ENCODE measurements at places on chromosomes 4 and X.
A peak's percentile ranks its signal among the peaks of the same experiment; 100 is the strongest.

- no peak for DNase-seq
Measured at GRCh38 chrX:151510203-151510602, 53.3 kb upstream of the PASD1 start.

- no peak for DNase-seq
Measured at GRCh38 chr4:25773358-25773757, 89.4 kb downstream of the SEL1L3 start.

DNA sequence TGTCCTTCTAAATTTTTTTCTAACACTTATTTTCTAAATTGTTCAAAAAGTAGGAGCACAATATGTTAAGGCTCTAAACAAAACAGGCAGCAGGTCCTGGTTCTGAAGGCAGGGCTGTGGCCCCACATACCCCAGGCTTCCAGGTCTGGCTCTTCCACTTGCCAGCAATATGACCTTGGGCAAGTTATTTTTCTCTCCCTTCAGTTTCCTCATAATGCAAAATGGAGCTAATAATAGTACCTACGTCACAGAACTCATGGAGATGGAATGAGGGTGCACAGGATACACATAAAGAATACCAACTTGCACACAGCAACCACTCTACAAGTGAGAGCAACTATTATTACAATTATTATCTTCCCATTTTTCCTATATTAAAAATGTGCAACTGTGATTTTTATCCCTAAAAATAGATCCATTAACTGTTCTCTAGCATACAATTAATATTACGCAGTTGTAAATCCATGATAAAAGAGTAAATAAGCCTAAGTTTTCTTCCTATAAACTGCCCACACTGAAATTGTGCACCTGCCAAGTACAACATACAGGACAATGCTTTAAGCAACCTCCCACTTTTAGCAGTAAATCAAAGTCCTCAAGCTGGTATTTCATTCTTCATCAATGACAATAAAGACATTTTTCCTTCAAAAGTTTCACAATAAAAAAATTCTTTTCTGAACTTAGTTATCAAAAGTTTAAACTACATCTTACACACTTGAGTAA is 27.0 kb downstream of the OTUD4 start:
- DNase-seq = no peak

GRCh38 chrX:102892103-102892502 is 45.0 kb upstream of the RAB40AL start:
- DNase-seq = no peak

DNA sequence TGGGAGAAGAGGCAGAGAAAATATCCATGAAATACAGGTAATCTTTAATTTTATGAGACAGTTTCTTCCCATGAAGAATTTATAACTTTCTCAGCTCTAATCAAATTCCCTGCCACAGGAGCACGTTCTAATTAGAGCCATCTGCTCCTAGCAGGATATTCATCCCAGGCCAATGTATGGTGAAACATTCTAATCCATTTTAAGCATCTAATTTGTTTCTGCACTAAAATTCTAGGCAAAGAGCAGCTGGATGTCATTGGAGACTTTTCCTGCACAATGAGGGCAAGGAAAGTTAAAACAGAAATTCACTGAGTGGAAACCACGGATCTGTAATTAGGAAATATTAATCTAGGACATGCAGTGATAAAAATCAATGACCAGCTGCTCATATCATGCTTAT is 107.7 kb upstream of the ZFP42 start:
- DNase-seq = no peak

GRCh38 chr4:157222771-157223160 is 2.2 kb downstream of the GRIA2 start:
- no peak for DNase-seq

DNA sequence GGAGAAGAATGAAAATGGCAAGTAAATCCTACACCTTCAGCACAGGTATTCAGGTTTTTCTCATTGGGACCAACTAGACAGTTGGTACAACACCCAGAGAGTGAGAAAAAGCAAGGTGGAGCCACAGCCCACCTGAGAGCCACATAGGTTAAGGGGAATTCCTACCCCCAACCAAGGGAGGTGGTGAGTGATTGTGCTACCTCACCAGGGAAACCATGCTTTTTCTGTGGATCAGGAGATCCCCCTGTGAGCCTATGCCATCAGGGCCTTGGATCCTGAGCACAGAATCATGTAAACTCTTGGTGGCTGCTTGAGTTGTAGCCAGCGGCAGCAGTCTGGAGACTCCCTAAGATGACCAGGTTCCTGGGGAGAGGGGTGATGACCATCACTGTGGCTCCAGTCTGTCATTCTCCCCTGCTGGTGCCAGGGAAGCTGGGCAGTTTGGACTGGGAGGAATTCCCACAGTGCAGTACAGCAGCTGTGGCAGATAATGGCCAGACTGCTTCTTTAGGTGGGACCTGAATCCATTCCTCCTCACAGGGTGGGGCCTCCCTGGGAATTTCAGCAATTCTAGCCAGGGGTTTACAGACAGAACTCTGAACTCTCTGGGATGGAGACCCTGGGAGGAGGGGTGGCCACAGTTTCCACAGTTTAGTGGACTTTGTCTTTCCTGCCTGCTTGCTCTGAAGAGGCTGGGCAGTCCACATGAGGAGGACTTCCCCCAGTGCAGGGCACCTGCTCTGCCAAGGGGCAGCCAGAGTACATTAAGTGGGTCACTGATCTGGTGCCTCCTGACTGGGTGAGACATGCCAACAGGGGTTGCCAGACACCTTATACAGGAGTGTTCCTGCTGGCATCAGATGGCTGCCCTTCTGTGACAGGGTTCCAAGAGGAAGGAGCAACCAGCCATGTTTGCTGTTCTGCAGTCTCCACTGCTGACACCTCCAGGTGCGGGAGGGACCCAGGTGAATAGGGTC is 43.2 kb downstream of the PARM1 start:
- DNase-seq = no peak

GRCh38 chr4:10998846-10999245 is 314.3 kb upstream of the CLNK start:
- DNase-seq = no peak

- no peak for DNase-seq
Measured at GRCh38 chrX:47446971-47447370, 36.1 kb downstream of the ZNF41 start.

DNA sequence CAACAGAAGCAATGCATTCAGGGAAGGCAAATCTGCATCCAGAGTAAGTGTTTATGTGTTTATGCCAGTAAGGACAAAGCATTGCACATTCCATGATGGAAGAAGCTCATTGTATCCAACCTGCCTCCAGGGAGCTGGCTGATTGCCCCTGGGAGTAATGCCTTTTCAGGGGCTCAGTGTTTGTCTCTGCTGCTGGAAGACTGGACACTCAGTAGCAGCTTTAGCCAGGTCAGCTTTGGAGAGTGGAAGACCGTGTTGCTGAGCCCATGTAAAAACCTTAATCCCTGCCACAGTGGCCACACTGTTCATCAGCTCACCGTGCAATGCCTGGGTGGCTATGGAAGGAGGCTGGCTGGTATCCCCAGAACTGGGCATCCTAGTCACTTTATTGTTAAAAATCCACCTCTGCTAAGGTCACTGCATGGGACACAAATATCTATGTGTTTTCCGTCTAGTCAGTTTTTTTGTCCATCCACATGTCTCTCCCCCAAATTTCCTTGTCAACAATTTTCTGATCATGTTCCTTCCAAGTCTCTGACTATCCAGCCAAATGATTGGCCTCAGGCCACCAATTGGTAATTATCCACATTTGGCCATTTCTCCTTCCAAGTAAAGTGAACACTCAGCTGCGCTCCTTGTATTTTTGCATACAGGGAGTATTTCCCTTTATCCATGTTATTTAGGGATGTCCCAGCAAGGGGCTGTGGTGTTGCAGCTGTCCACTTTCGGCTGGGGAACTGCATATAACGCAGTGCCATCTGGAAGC is 2044.5 kb upstream of the AGA start:
- DNase-seq = no peak

DNA sequence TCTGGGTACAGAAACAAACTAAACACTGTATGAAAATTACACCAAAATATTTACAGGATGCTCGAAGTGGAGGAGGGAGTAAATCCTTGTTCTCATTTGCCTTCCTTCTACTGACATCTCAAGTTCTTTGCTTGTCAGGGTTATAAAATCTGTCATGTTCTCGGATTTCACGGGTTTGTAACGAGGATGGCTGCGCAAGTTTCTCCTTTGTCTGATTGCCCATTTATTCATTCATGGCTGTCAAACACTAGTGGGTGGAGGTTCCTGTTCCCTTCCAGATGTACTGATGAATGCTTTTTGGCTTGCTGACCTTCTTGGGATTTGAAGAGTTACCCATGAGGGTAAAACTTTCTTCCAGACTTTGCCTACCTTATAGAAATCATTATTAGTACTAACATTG is 206.9 kb downstream of the SPCS3 start:
- DNase-seq = no peak

DNA sequence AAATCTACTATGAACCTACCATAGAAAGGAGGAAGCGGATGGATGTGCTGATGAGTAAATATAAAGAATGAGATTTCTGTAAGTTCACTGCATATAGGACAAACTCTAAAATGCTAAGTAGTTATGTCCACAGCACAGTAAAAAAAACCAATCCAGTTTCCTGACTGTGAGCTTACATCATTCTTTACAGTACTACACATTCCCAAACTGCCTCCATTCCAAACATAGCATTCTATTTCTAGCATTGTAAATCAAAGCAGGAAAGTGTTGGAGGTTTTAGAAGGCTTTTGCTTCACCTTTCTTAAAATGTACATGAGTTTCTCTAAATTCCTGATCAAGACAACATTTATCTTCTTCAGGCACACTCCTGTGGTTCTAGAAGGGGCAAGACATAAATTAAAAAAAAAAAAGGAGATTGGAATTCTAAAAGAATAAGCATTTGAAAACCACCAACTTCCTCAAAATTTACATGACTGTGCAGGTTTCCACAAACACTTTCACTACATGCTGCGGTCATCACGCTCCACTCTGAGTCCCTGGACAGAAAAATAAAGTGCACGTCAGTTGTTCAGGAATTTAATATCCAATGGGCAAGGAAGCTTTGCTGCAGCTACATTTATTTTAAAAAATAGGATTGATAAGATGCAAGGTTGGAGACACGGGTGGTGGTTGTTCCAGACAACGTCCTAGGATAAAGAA is 297.6 kb upstream of the STS start:
- DNase-seq = peak; percentile 13

DNA sequence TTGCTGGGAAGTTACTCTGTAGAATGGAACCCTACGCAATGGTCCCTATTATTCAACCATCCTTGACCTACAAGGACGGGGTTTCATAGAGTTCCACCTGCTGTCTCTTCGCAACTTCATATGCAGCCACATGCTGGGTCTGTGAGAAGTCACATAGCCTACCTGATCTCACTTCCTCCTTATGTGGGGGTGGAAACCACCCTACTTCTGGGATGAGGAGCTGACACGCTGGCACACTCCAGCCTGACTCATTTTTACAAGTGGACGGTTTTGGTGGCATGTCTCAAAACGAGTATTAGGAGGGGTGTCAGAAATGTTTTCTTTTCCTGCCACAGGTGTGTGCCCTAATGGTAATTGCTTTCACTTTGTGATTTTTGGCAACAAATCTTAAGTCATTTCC is 36.8 kb upstream of the ARSD start:
- DNase-seq = peak; percentile 5

DNA sequence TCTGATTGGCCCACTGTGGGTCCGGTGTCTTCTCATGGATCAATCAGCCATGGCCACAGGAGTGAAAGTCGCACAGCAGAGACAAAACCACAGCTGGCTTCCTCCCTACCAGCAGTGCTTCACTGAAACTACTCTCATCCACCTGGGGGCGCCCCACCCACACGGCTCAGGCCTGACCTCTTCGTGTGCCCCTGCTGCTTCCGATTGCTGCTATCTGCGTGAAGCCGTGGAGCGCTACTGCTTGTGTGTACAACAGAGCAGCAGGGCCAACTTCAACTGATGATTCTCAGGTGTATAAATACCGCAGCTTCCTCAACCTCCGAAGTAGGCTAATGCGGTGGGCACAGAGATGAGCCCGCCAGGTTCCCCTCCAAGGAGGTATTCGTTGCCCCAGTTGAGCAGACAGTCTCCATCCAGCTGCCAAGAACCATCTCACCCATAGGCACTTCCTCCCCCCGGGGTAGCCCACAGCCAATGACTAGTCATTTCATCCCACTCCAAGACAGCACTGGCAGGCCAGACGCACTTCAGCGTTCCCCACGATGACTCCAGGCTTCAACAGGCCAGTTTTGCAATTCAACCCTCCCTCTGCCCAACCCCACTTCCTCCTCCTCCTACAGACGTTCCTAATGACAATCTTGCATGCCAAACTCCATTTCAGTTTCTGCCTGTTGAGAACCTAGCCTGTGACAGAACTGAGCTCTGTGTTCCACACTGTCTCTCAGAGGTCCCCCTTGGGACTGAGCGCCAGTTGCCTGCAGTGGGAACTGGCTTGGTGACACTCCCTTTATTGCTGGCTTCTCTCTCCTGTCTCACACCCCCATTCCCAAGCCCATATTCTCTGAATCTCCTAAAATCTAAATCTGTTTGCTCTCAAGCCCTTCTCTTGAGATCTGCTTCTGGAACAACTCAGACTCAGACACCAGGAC is 41.3 kb upstream of the ATP6AP2 start:
- peak; percentile 73 for DNase-seq

DNA sequence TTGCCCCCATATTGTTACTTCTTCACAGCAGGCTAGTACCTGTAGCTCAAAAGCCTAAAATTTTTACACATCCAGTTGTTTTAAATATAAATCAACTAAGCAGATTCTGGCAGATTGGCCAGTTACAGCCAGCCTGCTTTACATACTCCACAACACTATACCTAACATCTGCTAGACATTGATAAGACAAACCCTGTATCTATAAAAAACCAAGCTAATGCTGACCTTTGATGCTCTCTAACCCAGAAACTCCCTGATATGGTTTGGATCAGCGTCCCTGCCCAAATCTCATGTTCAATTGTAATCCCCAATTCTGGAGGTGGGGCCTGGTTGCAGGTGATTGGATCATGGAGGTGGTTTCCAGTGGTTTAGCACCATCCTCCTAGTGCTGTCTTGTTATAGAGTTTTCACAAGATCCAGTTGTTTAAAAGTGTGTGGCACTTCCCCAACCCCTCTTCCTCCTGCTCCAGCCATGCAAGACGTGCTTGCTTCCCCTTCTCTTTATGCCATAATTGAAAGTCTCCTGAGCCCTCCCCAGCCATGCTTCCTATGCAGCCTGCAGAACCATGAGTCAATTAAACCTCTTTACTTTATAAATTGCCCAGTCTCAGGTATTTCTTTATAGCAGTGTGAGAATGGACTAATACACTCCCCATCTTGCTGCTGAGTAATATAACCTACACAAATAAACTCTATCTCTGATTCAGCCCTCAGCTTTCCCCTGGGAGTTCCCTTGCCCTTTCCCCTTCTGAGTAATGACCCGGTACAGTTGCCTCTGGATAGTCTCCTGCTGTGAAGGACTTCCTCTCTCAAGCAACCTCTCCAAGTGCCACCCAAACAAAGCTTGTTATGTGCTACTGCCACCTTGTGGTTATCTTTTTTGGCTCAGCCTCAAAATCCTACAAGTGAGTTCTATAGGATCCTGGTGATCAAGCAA is 39.6 kb downstream of the ZCCHC13 start:
- DNase-seq = peak; percentile 69

DNA sequence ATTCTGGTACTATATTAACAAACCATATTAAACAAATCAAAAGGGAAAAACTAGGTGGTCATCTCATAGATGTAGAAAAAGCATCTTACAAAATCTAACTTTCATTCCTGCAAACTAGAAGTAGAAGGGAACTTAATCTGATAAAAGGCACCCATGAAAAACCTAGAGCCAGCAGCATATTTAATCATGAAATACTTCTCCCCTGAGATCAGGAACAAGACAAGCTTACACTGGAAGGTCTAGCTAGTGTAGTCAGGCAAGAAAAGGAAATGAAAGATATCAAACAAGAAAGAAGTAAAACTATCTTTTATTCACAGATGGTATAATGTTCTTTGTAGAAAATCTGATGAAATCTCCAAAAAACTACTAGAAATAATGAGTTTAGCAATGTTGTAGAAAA is 41.2 kb downstream of the ATP10D start:
- no peak for DNase-seq

Measured in RPMI8226 (cell line).